ENCODE measurements at places on chromosomes 16 and 17.

DNA sequence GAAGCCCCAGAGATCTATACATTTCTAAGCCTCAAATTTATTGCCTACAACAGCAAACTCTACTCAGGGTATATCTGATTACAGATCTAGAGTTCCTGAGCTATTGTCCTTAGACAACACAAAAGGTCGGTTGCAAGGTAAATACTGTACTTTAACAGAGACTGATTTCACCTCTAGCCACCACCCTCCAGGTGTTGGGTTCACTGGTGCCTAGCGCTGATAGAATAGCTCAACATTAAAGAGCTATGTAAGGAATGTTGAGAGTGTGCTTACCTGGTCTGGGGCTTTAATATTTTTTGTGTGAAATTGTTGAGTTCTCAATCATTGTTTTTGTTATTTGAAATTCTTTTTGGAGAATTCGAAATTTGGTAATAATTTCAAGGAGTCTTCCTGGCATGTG is 277.0 kb upstream of the PSMD7 start:
- peak; percentile 54 for DNase-seq

GRCh38 chr16:69176033-69176800 is 10.7 kb upstream of the SNTB2 start:
- DNase-seq, result no peak

GRCh38 chr16:14198572-14198971 is 127.5 kb downstream of the MRTFB start:
- DNase-seq, result no peak

- no peak for DNase-seq
These were observed 281.4 kb upstream of the DYNLRB2 start for GRCh38 chr16:80259290-80259805.

DNA sequence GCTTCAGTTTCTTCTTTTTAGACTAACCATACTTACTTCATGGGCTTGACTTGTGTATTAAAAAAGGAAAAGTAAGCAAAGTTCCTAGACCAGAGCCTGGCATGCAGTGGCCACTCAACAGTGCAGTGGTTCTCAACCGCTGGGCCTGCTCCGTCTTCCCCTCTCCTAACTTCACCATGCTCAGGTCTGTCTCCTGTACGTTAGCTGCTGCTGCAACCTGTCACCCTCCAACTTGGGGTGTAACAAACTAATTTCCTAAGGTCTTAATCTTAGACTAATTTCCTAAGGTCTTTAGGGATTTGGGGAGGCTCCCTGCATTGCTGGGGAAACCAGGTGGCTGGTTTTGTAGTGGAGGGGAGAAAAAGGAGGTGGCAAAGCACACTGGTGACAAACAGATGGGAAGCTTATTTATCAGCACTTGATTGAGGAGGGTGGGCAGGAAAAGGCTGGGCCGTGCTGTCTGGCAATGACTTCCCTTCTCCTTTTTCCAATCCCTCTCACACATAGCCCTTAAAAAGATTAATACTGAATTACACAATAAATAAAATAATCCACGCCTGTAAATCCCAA is 2.2 kb upstream of the ARL4D start:
- no peak for DNase-seq
